NCI-H1694 treated with DMSO at 0.1 percent for 48 hours (cell line): ENCODE measurements at places on chromosomes 2 and 18.
A peak's percentile ranks its signal among the peaks of the same experiment; 100 is the strongest.

DNA sequence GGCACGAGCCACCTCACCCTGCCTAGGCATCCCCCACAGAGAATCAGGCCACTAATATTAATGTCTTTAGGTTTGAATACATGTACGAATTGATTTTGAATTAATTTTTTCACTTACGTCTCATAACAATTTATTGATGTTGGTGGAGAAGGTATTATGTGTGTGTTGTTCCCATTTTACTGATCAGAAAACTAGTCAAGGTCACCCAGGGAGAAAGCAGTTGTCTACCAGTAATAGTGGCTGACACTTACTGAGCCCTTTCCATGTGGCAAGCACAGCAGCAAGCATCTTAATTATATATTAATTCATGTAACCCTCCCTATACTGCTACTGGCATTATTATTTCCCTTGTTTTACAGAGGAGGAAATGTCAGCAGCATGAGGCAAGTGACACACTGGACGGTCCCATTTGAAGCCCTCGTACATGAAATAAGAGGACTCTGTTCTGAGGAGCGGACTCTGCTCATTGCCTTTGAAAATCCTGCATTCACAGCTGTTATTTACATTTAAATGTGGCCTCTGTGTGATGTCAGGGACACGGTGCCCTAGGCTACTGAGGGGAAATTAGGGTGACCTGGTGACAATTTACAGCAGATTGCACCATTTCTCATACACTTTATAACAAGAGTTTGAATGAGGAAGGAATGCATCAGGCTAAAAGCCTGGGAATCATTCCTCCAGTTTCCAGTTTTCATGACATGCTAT, 30.9 kb upstream of the KCNE4 start:
- DNase-seq: no peak

GRCh38 chr18:41967680-41968079, 12.6 kb downstream of the PIK3C3 start:
- peak; percentile 69 for DNase-seq

- no peak for DNase-seq
Observed at GRCh38 chr2:132538331-132538855, 121.8 kb downstream of the GPR39 start.

GRCh38 chr18:13548106-13548819, 178.1 kb downstream of the FAM210A start:
- no peak for DNase-seq

DNA sequence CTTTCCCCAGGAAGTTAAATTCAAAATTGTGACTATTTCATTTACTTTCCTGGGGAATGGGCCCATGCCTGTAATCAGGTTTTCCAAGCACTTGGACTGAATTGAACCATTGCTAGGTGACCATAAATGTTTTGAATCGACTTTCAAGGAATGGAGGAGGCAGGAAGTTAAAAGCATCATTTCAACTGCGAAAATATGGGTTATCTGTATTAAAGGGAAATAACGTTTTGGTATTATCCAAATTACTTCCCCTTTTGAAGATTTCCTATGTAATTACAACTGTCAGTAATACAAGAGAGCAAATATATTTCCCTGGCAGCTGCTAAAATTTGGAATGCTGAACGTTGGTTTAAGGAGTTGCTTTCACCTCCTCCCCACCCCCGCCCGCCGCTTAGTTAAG, 19.0 kb downstream of the PNO1 start:
- no peak for DNase-seq

- no peak for DNase-seq
Observed at GRCh38 chr2:238239543-238239862, 335 bp downstream of the HES6 start.

GRCh38 chr18:25454730-25455129, 102.8 kb upstream of the ZNF521 start:
- no peak for DNase-seq

- no peak for DNase-seq
Observed at GRCh38 chr18:39506581-39507330, 1941.2 kb upstream of the CELF4 start.

- no peak for DNase-seq
Observed at GRCh38 chr2:100042562-100042961, 99.8 kb downstream of the AFF3 start.
